NCI-H2171 (cell line): ENCODE measurements at places on chromosomes 2 and 18.

DNA sequence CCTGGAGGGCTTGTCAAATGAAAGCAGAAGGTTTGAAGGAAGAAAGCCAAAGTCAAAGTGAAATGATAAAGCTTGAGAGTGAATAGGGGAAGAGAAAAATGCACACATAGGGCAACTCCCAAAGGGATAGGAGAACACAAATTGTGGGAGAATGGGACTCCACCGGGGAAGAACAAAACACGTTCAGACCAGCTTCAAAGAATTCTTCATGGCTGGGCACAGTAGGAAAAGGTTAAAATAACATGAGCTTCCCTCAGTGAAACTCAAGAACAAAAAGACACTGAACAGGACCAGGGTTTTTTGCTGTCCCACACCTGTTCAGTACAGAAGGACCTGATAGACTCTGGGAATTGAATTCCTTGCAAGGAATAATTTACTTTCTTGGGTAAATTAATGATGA, 123.1 kb upstream of the NCKAP5 start:
- no peak for DNase-seq

GRCh38 chr18:26468931-26469340, 79.4 kb downstream of the KCTD1 start:
- peak; percentile 86 for DNase-seq

DNA sequence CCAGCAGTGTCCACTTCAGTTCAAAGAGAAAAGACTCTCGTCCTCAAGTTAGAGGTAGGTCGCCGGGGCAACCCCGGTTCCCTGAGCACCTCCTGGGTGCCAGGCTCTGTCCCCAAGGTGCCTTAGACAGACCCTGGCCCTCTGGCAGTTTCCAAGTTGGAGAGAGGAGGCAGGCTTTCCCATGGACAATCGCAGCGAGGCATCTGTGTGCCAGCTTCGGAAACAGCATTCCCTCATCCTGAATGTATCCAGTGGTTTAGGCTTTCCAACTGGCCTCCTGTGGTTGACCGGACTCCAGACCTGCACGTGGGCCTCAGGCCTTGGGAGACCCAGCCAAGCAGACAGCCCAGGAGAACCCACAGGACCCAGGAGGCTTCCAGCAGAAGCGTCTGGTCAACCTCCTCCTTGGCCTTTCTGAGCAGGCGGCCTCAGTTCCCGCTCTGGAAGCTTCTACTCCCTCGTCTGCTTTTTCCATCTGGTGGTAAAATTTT, 70.3 kb downstream of the KCNF1 start:
- no peak for DNase-seq

DNA sequence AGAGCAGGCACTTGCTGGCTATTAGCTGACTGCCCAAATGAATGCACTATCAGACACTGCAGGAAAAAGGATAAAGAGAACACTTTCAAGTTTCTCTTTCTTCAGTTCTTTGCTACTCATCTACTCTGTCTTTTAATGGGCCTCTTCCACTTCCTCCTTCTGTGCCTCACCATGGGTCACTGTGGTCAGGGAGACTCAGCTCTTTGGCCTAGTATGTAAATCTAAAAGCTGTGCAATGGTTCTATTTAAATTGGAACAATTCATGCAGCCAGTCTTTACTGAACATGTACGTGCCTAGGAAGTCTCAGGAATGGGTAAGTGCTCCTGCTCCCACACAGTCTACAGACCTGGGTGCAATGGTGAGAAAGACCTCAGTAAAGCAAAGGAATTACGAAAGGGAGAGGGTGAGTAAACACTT, 79.1 kb upstream of the DNMT3A start:
- DNase-seq, result no peak
